Left lung (tissue), 14 donors: ENCODE measurements at places on chromosomes 1 and 21. TPM values are rescaled to one million over a fixed set of nuclear protein-coding genes. Genes with fewer than 3 reads are reported as not detected.

The OR2G3 gene
- polyA plus RNA-seq, result not detected

The SYCP1 gene
- polyA plus RNA-seq, result 0.38 TPM

The GUCA2A gene
- polyA plus RNA-seq, result 0.87 TPM

The ICOSLG gene
- 3.2 TPM for polyA plus RNA-seq

The LCE2C gene
- not detected for polyA plus RNA-seq

The PIK3CD gene
- polyA plus RNA-seq, result 7.0 TPM

The OR13G1 gene
- polyA plus RNA-seq, result not detected

- no peak for DNase-seq
Measured at GRCh38 chr21:26471099-26471471, 102.0 kb downstream of the CYYR1 start.

DNA sequence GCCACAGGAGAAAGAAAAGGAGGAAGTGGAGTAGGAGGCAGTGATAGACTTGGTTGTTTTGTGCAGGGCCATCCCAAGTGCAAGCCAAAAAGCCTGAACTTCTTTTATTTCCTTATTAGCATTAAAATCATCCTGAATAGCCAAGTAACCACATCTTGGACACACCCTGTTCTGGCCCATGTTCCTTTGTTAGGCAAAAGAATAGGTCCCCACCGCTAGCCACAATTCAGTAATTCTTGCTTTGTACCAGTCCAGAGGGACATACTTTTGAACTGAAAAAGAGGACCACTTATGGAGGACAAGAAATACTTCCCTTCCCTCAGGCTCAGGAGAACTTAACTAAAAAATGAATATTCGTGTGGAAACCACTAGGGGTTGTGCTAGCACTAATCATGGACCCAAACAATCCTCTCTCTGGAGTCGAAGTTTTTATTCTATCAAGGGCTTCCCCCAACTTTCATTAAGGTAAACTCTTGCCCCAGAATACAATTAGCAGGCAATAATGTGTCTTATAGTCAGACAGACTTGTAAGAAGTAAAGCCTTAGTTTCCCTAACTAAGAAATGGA is 19.4 kb downstream of the TNFSF4 start:
- DNase-seq, result no peak

DNA sequence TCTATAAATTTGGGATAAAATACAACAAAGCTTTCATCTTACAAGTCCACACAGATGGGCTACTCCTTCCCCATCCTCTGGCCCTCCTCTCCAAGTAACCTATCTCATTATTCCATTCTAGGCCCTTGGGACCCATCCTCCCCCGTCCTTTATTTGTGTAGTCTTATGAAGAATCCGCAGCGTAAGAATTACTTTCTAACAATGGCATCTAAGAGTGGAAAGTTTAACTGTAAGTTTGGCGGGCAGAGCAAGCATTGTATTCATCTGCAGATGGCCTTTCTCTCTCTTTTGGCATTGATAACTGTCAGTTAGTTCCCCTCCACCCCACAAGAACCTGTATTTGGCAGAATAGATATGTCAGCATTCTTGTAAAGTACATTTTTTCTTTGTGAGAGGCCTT is 91.9 kb upstream of the TSPAN2 start:
- no peak for DNase-seq

DNA sequence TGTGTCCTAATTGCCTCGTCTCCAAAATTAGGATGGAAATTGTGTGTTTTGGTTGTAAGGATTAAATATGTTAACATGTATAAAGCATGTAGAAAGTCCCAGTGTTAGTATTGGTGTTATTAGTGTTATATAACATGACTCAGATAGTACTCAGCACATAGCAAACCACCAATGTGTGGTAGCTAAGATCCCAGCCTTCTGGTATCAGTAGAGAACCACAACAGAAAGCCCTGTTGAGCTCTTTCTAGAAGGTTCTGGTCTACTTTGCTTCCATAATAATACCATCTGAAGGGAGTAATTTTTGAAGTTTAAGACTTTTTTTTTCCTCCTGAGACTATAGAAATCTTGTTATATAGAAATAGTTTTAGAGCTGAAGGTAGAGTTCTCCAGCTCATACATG is 259.3 kb upstream of the SGIP1 start:
- no peak for DNase-seq

- no peak for DNase-seq
Measured at GRCh38 chr21:34900376-34900775, 148.7 kb downstream of the RUNX1 start.

DNA sequence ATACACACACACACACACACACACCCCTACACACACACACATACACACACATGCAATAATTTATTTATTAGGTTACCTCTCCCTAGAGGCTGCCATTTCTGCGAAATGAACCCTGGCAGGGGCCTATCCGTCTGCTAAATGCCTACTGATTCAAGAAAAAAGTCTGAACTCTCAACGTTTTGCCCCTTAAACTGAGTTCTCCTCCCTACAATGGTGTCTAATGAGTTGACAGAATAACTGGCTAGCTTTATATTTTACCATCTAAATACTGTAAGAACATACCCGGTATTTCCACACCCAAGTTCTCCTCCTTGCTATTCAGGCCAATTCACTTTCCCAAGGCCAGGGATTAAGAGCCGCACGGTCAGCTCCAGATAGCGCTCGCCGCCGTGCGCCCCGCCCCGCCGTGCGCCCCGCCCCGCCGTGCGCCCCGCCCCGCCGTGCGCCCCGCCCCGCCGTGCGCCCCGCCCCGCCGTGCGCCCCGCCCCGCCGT is 339 bp upstream of the RNPC3 start:
- DNase-seq, result peak; percentile 54

GRCh38 chr1:151144474-151145303 is 1.7 kb downstream of the SEMA6C start:
- no peak for DNase-seq

DNA sequence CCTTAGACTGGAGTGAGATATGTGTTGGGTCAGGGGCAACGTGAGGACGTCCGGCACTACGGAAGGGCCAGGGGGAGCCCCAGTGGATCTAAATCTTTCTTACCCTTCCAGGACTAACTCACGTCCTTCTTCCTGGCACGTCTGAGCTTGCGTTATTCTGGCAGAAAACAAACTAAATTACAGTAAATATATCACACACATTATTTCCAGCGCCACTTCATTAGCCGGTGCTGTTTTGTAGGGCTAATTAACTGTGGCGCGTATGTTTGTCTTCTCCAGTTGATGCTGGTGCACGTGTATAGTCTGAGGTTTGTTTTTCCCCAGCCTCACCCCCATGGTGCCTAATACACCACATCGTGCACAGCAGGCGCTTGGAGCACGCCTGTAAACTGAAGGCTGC is 59.2 kb downstream of the TLR5 start:
- peak; percentile 90 for DNase-seq

DNA sequence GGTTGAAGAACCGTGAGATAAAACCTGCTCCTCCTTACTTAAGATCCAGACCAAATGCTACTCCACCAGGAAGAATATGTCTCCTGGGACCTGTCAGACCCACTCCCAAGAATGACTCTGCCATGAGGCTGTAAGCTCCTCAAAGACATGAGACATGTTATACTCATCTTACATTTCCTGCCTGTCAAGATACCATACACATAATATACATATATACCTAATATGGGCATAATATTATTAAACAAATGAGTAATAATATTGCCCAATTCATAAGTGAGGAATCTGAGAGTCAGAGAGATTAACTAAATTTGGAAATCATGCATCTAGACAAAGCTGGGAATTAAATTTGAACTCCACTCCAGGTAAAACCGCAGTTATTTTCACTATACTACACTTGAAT is 634.9 kb downstream of the LMO4 start:
- DNase-seq, result no peak

- no peak for DNase-seq
Measured at GRCh38 chr1:94668528-94668927, 127.0 kb upstream of the F3 start.

DNA sequence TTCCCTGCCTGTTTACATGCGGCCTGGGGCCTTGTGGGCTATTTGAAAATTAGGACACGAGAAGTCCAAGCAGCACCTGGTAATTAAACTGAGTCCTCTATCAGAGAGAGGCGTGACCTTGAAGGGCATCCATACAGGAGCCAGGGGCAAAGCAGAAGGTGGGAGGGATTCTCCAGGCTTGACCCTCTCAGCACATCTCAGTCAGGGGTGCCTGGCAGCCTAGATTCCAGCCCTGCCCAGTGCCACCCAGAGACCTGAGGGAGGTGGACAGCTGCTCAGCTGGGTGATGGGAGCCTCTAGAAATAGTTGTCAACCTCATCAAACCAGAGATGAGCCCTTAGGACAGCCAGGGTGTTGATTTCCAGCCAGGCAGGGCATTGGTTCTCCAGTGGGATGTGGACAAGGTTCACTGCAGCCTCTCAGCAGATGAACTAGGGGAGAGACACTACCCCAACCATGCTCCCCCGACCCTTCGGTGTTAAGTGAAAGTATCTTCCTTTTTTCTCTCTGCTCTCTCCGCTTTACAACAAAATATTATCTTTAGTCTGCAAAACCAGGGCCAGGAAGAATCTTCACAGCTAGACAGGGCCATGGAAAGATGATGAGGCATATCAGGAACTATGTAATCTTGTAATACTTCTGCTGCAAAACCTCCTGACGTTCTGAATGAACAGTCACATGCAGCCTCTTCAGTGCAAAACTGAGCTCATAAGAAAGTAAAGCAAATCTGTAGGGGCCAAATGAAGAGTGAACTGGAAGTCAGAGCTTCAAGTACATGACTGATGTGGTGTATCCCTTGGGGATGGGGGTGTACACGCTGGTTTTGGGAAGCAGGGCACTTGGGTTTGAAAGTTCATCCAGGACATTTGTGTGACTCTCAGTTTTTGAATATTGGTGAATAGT is 35.9 kb upstream of the ATP5PO start:
- DNase-seq, result no peak

DNA sequence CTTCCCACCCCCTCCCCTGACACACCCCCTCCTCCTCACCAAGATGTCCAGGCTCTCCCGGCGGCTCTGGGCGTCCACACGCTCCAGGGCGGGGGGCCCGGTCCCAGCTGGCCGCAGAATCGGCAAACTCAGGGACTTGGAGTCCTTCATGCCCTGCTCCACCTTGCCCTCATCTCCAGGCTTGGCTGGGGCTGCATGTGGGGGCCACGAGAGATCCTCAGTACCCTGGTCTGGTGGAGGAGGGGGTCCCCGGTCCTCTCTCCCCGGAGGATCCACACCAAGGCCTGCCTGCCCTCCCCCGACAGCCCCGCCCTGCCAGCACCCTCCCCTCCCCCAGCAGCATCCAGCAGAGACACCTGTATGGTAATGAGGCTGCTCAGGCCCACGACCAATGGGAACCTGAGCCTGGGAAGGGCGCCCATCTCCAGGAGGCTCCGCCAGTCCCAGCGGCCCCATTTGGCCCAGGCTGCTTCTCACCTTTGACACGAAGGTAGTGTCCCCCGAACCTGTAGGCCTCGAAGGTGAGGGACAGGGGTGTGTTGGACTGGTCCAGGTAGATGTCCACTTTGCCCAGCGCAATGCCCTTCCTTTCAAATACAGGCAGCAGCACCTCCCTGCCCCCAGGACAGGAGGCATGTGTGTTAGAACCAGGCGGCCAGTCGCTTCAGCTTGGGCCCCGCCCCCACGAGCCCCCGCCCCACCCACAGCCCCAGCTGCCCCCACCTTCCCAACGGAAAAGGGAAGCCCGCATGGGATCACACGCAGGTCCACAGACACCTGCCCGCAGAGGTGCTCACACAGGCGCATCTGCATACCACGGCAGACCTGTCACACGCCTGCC is 8.2 kb upstream of the TNFRSF25 start:
- DNase-seq, result no peak

- no peak for DNase-seq
Measured at GRCh38 chr1:72516826-72517225, 234.5 kb upstream of the NEGR1 start.

GRCh38 chr1:181369416-181369815 is 113.9 kb upstream of the CACNA1E start:
- DNase-seq, result no peak

GRCh38 chr1:154943649-154944400 is 7.3 kb upstream of the PMVK start:
- no peak for DNase-seq

DNA sequence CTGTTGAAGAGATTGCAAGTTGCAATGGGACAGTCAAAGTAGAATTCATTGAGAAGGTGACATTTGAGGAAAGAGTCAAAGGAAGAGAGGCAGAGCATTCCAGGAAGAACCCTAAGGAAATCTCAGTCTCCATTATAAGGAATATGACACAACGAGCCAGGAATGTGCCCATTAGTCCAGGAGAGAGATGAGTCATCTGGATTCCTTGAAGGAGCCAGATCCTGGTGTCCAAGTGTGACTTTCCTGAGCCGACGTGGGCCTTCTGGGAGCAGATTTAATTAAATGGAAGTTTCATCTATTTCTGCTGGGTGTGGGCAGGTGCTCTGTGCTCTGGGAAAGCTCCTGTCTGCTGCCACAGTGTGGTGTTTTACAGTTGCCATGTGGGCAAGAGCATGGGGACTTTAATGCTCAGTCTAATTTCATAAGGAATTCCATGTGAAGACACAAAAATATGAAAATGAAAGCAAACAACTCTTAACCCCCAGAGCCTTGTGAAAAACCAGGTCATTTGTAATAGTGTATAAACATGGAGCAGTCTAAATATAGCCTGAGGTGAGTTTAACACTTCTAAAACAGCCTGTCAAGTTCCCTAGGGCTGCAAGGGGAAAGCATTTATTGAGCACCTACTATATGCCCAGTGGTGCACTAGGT is 111.4 kb upstream of the ARTN start:
- no peak for DNase-seq

DNA sequence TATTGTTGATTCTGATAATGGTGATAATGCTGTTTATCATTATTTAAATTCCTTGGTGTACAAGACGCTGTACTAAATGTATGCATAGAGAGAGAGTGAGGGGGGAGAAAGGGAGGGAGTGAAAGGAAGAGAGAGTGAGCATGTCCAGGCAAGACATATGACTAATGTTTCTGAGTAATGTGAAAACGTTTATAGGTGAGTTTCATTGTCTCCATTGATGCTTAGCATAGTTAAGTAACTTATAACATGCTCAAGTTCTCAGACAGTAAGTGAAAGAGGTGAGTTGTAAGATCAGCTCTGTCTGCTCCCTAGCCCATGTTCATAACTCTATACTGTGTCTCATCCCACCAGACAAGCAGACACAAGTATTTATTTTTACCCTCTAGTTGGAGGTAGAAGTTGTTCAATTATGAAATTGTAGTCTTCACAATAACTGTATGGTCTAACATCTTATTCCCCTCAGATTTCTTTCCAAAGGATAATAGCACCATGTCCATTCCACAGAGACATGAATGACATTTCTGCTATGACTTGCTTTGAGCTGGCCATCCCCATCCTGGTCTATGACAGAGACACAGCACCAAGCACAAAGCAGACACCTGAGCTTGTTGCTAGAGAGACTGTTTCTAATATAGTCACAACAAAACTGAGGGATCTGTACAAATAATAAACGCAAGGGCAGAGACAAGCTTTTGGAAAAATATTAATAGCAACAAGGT is 285.1 kb downstream of the CACNA1E start:
- no peak for DNase-seq
